Stimulated activated CD8-positive, alpha-beta memory T cell treated with anti-CD3 and anti-CD28 coated beads, Interleukin-2, amount 100 ng/mL, for 1 hour (primary cell): ENCODE measurements at places on chromosomes 5 and 9.

GRCh38 chr5:77064040-77064439 lies 23.0 kb downstream of the ZBED3 start:
- DNase-seq = no peak

DNA sequence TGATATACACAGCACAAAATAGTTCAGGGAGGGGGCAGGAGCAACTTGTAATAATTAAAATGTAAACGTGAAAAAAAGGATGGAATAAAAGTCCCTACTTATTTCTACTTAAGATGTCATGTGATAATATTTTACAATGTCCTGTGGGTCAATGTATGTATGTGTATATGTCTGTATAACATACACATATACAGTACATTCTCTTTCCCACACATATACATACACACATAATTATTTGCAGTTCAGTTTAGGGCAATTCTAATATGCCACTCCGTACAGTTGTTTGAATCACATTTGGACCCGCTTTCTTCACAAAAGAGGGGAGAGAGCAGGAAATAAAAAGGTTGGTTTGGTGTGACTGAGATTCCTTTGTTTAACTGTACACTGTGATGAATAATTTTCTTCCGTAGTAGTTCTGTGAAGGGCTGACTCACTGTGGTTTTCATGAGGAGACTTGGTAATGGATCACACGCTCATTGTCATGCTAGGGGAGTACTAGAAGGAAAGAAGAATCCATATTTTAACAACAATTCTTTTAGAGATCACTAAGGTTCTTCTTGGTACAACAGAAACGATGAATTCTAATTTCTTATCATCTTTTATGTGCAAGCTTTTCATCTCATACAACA lies 26.2 kb upstream of the ACOT12 start:
- DNase-seq = no peak

- DNase-seq = no peak
Observed at GRCh38 chr9:93134740-93135444, 841 bp upstream of the NINJ1 start.

- DNase-seq = no peak
Observed at GRCh38 chr5:128144491-128144890, 60.9 kb downstream of the SLC12A2 start.
